Left forelimb (tissue), 1 donor: ENCODE measurements at places on chromosomes 6 and 20.

DNA sequence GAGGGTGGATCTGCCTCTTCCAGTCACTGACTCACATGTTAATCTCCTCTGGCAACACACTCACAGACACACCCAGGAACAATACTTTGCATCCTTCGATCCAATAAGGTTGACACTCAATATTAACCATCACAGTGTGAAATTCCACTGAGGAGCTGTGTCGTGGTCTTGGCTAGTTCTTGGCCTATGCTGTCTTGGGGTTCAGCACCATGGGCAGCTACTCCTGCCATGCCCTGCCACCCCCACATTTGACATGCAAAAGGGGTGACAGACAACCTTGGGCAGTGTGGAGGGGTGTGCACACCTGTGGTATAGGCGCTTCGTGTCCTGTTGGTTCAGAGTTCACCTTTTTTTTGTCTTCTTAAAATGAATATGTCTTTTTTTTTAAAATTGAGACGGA, 25.8 kb downstream of the ANKRD6 start:
- DNase-seq = no peak

DNA sequence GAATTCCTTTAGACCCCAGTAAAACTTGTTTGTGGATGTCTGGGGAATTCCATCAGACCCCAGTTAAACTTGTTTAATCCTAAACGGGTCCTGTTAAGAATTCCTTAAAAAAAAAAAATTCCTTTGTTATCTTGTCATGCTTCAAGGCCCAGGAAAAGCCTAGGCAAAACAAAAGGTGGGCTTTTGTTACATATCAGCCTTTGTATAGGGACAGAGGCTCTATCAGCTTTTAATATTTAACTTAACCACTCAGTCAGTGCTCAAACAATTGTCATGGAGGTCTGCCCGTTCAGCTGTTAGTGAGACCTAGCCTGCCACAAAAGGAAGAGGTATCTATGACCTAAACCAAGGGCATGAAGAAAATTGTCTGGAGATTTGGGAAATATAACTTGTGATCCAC, 53.1 kb downstream of the SLC22A1 start:
- no peak for DNase-seq

- DNase-seq = no peak
Measured at GRCh38 chr6:104606361-104606760, 253.4 kb downstream of the HACE1 start.

DNA sequence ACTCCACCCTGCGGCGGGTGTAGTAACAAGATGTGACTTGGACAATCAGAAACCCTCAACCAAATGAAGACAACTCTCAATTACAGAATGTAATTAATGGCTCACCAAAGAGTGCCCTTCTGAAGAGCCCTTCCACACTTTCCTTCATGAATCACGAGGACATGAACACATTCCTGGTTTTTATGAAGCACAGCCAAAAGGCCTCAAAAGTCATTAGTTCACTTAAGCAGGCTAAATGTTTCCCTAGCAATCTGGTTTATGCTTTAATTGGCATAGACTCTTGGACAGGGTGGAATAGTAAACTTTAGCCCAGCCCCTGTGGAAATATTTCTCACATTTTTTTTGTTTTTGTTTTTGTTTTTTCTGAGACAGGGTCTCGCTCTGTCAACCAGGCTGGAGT, 20.5 kb downstream of the CPNE5 start:
- DNase-seq = no peak

GRCh38 chr20:40703975-40704530, 15.0 kb upstream of the MAFB start:
- DNase-seq = no peak

GRCh38 chr6:133369773-133370272, 128.7 kb downstream of the EYA4 start:
- no peak for DNase-seq

GRCh38 chr20:25020901-25021301, 28.4 kb upstream of the APMAP start:
- no peak for DNase-seq

DNA sequence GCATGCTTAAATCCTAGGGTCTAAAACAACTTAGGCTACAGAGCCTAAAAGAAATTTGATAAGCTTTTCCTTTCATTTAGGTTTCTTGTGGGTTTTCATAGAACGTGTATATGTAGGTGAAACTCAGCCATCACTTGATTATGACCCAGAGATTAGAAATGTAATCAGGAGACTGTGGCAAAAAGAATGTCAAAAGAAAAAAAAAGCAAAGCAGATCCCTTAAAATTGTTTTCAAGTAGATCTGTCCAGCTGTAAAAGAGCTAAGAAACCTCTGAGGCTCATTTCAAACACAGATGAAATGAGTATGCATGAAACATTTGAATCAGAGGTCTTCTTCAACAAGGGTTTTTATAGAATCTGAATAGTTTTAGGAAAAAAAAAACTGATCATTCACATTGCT, 341.3 kb upstream of the PRDM1 start:
- no peak for DNase-seq

DNA sequence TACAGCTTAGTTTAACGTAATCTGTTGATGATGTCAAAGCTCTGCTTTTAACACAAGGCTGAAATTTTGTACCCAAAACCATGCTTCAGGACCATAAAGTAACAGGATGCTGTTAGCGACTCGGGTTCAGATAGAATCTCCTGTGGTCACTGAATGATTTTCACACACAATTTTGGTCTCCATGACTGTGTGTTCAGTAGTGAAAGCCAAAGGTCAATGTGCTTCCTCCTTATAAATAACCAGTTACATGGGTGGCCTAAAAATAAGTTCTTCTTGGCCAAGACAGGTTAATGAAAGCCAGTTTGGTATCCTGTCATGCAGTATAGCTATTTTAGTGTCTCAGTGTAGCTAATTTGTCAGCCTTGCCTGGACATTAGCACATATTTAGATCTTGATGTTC, 19.1 kb upstream of the LOC128125822 start:
- DNase-seq = no peak

- DNase-seq = no peak
Measured at GRCh38 chr6:36998723-36999038, 6.8 kb upstream of the FGD2 start.

GRCh38 chr6:89413006-89413400, 930 bp upstream of the RRAGD start:
- DNase-seq = no peak

DNA sequence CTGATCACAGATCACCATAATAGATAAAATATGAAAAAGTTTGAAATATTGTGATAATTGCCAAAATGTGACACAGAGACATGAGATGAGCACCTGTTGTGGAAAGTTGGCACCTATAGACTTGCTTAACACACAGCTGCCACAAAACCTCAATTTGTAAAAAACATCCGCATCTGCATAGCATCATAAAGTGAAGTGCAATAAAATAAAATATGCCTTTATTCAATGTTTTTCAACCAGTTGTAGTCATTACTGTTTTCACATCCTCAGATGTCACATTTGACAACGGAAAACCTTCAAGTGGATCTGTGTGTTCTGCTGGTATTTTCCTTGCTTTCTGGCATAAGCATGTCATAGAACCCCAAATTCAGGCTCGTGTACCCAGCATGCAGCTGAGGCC, 50.2 kb upstream of the IFNGR1 start:
- no peak for DNase-seq

DNA sequence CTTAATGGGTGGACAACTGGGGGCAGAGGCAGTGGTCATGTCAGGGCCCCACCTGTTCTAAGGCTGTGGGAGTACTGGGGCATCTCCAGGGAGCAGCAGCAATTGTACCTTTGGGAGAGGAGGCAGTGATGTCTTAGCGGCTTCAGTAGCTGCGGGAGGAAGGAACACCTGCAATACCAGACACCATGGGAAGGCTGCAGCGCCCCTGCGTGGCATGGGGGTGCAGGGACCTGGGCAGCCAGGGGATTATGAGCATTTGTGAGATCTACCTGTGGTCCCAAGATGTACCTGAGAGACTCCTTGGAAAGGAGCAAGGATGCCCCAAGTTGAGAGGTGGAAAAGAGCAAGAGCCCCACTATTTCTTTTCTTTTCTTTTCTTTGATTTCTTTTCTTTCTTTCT, 112.1 kb upstream of the GPR6 start:
- DNase-seq = no peak

- DNase-seq = no peak
Measured at GRCh38 chr6:138455746-138456400, 43.4 kb downstream of the NHSL1 start.

- DNase-seq = no peak
Measured at GRCh38 chr6:15653581-15653980, 9.2 kb downstream of the DTNBP1 start.

- no peak for DNase-seq
Measured at GRCh38 chr6:166045860-166046200, 121.8 kb downstream of the TBXT start.

GRCh38 chr6:150753371-150754064, 112.0 kb upstream of the MTHFD1L start:
- DNase-seq = no peak

DNA sequence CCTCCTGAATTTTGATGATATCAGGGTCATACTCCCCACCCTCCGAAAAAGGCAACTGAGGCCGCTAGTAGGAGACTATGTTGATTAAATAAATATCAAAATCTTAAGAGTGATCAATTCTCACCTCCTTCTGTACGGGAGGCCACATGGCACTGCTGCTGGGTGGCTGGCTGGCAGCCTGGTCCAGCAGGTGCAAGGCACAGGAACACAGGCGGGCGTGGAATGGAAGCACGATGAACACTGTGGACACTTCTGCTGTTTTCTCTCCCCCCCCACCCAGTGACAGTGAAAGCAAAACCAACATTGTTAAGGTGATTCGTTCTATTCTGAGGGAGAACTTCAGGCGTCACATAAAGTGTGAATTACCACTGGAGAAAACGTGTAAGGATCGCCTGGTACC, 9.7 kb upstream of the CLDN20 start:
- DNase-seq = no peak

DNA sequence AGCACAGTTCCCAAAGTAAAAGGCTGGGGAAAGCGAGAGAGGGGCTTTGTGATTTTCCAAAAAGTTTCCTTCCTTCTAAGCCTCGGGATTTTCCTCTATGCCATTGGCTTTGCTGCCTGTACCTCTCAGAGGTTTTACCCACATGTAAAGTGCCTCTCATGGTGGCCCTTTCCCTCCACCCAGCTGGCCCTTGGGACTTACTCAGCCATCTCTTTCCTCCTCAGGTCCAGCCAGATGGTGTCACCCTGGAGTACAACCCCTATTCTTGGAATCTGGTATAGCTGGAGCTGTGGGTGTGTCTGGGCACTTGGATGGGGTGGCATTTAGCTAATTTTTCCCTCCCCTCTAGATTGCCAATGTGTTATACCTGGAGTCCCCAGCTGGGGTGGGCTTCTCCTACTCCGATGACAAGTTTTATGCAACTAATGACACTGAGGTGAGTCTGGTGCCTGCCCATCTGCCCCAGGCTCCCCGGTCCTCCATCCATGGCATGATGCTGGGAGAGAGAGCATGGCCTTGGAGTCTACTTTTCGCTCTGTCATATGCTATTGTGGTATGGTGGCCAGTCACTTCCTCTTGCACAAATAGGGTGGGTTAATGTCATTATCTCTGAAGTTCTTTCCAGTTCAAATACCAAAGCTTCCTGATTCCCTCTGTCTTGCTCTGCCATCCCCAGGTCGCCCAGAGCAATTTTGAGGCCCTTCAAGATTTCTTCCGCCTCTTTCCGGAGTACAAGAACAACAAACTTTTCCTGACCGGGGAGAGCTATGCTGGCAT, 1.1 kb downstream of the CTSA start:
- no peak for DNase-seq

DNA sequence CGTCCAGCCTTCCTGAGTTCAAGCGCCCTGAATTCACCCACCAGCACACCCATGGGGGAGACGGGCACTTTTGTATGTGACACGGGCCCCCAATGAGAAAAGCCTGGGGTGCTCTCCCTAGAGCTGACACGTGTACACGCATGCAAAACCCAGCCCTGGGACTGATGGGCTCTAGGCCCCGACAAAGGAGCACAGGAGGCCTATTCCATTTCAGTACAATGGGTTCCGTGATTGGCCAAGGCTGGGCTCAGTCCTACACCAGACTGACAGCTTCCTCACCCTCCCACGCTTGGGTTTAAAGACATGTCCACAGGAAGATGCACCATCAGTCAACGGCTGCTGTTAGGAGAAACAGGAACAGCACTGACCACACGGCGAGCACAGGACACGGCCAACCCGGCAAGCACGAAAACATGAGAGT, 8.8 kb downstream of the ZBTB46 start:
- DNase-seq = no peak

- DNase-seq = no peak
Measured at GRCh38 chr20:34312024-34312460, 8.9 kb upstream of the AHCY start.

DNA sequence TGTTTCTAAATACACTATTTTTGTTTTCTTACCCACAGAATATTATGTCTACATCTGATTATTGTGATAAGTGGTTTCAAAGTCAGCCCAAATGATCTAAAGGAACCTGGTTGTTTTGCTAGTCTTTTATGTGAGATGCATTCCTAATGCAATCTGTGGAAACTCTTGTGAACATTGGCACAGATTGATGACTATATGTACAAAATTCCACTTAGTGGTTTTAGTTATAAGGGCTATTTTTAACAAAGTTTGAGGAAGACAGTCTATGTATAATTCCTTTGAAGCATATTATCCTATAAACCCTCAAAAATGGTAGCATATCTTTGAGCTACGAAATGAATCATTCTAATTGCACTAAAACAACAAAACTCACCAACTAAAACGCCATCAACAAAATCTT, 140.9 kb downstream of the GRIK2 start:
- no peak for DNase-seq

DNA sequence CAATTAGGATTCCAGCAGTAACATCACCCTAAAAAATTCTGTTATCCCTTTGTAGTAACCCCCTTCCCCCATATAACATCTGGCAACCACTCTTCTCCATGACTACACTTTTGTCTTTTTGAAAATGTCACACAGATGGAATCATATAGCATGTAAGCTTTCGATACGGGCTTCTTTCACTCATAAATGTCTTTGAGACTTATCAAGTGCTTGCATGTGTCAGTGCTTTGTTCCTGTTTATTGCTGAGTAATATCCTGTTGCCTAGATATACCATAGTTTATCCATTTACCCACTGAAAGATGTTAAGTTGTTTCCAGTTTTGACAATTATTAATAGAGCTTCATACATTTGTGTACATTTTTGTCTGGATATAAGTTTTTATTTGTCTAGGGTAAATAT, 10.4 kb upstream of the SNPH start:
- no peak for DNase-seq

GRCh38 chr6:148700741-148701311, 46.0 kb upstream of the UST start:
- DNase-seq = no peak

DNA sequence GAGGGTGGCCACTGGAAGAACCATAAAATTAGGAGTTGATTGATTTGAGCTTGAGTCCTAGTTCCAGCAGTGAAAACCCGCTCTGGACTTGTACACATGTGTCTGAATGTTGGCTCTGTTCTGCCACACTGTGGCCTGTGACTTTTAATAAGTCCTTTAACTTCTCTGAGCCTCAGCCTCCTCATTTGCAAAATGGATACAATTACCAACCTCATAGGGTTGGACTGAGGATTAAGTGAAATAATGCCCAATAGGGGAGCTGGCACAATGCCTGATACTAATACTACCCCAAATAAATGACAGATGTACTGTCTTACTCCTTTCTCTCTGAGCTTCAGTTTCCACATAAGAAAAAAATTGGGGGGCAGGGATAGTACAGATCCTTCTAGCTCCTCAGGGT, 92.6 kb upstream of the RIPOR2 start:
- no peak for DNase-seq
